ENCODE measurements at places on chromosomes 3 and 15.

- no peak for DNase-seq
These were observed 28.8 kb downstream of the EAF2 start for GRCh38 chr3:121863801-121864200.

- no peak for DNase-seq
These were observed 15.8 kb downstream of the RBP2 start for GRCh38 chr3:139460529-139460928.

- DNase-seq = no peak
These were observed 27.1 kb downstream of the LRIG1 start for GRCh38 chr3:66473692-66474091.

GRCh38 chr3:123385001-123385401, 63.9 kb downstream of the ADCY5 start:
- DNase-seq = no peak

DNA sequence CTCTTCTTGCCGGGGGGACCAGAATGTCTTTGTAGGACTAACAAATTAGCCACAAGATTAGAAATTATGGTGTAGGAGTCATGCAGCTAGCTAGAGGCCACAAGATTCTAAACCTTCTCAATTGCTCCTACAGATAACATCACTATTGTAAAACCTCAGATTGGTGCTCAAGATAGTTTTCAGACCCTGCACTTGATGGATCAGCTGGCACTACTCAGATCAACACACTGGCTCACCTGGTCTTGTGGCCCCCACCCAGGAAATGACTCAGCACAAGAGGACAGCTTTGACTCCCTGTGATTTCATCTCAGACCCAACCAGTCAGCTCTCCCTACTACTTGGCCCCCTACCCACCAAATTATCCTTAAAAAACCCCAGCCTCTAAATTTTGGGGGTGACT, 124.1 kb upstream of the RASGRP1 start:
- DNase-seq = no peak

DNA sequence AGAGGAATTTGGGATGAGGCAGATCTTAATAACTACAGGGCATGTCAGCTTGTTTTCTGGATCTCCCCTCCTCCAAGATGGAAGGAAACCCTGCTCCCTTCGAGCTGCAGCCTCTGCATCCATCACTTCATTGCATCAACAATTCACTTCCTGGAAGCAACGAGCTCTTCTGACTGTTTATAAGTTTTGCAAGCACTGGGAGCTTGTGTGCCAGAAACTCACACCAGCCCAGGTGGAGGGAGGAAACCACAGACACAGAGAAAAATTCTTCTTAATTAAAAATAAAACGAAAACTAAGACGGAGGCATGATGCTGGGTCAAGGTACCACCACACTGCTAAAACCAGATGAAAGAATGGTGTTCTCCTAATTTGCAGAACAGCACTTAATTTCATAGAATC, 10.6 kb downstream of the LRIG1 start:
- no peak for DNase-seq

GRCh38 chr3:49238274-49239127, 38.5 kb downstream of the C3orf62 start:
- no peak for DNase-seq

DNA sequence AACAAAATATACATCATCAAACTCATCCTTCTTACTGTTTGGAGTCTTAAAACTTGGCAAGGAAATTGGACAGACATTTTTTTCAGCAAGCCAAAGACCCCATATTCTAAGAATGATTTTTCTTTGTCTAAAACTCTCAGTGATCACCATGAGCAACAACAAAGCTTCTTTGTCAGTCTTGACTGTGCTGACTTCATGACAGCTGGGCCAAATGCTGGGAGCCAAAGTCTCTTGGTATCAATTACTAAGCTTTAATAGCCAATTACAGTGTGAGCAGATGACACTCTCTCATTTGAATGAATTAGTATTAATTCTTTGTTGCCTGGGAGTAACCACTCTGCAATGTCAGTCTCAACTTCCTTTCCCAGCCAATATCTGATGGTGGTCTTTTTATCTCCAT, 48.1 kb upstream of the GK5 start:
- DNase-seq = no peak

- no peak for DNase-seq
These were observed 854 bp upstream of the NPTN start for GRCh38 chr15:73633991-73634495.

DNA sequence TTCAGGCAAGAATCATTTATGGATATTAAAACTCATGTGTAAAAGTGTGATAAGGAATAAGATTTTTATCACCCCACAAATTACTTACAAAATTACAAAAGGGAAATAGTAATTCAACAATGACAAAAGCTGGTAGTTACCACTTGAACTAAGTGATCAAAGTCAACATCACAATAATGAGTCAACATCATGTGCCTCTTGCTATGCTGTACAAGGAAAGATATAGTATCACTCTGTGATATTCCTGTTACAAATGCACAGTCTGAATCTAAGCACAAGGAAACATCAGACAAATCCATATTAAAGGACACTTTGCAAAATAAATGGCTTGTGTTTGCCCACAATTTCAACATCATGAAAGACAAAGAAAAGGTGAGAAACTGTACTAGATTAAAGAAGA, 90.5 kb upstream of the PLCL2 start:
- no peak for DNase-seq

DNA sequence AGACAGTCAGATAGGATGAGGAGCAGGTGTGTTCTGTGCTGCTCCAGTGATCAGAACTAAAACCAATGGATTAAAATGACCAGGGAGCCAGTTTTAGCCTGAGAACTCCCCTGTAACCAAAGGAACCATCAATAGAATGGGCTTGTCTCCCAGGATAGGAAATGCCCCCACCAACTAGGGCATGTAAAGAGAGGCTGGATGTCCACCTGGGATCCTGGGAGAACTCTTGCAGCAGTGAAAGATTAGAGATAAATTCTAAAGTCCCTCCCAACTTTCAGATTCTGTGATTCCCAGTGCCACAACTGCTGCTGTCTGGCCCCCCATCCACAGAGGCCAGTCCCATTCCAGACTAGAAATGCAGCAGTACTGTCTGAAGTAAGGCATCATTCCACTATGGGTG, 33.8 kb downstream of the HDC start:
- no peak for DNase-seq

DNA sequence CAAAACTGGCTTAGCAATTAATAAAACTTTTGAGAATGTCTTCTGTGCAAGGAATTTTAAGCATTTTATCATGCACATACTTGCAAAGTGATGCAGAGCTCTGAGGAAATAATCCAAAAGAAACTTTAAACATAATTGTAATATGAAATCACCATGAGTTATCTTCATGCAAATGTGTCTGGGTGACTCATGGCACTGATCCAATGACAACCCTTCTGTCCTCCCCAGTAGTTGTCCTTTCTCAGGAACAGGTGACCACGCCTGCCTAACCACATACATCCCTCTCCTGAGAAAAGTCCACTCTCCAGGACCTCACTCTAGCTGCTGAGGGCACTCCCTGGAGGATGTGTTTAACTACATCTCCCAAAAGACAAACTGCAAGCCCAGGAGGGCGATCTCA, 530.6 kb upstream of the IL12A start:
- no peak for DNase-seq

- DNase-seq = no peak
These were observed 49.5 kb downstream of the ARPP21 start for GRCh38 chr3:35688826-35689225.

- no peak for DNase-seq
These were observed 97.5 kb downstream of the IGF1R start for GRCh38 chr15:98745650-98746374.

DNA sequence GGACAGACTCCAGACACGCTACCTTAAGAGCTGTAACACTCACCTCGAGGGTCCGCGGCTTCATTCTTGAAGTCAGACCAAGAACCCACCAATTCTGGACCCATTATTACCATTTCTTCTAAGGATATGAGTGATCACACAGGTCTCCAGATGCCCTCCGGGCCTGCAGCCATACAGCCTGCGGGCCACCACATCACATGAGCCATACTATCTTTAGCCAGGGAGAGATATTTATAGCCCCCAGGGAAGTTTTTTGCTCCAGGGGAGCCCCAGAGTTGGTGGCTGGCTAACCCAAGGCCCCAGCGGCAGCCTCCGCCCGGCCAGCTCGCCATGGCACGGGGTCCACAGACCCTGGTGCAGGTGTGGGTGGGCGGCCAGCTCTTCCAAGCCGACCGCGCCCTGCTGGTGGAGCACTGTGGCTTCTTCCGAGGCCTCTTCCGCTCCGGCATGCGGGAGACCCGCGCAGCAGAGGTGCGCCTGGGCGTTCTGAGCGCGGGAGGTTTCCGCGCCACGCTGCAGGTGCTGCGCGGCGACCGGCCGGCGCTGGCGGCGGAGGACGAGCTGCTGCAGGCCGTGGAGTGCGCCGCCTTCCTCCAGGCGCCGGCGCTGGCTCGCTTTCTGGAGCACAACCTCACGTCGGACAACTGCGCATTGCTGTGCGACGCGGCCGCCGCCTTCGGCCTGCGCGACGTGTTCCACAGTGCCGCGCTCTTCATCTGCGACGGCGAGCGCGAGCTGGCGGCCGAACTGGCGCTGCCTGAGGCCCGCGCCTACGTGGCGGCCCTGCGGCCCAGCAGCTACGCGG, at the start of gene KBTBD13:
Gene KBTBD13, plus strand, starts transcription at position 261 of the 805 bp plus-strand sequence. Its CDS starts 70 bp downstream, at position 331.
- no peak for DNase-seq
